ENCODE measurements at places on chromosomes 6 and 20.
A peak's percentile ranks its signal among the peaks of the same experiment; 100 is the strongest.

DNA sequence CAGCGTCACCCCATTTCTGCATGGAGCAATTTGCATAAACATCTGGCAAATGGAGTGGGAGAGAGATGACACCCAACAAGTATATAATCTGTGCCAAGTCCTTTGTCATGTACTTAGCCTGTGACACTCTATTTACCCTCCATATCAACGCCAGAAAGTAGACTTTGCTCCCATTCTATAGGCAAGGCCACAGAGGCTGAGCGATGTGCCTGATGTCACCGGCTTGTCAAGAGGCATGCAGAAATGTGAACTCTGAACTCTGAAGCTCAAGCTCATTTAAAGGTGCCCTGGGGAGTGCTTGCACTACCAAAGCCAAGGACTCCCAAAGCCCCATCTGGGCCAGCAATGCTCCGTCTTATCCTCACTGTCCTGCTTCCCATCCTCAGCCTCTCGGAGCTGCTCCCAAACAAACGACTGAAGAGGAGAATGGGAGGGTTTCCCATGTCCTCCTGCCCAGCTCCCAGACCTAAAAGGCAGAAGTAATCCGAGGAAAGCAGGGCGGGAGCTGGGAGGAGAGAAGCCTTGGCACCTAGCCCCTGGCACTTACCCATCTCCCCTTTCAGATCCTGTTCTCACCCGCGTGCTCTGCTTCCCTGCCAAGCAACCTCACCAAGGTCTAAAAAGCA lies 9.2 kb downstream of the CPNE5 start:
- peak; percentile 66 for DNase-seq

GRCh38 chr6:167988945-167989841 lies 8.3 kb upstream of the KIF25 start:
- DNase-seq = peak; percentile 74

- DNase-seq = no peak
Measured at GRCh38 chr6:28303570-28303969, 22.2 kb downstream of the PGBD1 start.

DNA sequence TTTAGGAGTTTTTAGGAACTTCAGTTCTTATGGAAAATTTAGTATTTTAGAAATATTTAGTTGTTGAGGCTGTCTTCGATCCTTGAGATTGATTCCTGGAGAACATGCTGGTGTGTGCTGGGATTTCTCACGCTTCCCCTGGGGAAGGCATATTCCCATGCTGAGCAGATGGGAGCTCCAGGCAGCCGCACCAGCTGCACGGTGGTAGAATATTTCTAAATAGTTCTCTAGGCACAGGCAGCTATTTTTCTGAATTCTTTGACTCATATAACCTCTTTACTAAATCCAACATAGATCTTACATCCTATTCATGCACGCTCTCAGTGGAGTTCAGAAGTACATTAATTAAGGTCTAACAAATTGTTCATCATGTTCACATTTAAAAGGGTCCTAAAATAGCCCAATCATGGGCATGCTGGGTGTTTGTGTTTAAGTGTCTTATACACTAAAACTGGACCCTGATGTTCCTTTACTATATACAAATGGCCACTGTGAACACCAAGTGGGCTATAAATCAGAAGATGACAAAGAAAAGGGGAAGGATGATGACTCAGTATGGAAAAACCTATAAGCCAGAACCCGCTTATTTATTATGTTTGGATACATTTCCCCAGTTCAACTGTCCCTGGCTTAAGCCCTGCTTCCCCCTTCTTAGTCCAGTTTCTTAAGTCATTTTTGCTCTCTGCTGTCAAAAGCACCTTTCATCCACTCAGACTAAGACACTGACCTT lies 138.5 kb downstream of the UST start:
- no peak for DNase-seq

GRCh38 chr6:79468116-79468515 lies 69.1 kb downstream of the LCA5 start:
- DNase-seq = no peak

DNA sequence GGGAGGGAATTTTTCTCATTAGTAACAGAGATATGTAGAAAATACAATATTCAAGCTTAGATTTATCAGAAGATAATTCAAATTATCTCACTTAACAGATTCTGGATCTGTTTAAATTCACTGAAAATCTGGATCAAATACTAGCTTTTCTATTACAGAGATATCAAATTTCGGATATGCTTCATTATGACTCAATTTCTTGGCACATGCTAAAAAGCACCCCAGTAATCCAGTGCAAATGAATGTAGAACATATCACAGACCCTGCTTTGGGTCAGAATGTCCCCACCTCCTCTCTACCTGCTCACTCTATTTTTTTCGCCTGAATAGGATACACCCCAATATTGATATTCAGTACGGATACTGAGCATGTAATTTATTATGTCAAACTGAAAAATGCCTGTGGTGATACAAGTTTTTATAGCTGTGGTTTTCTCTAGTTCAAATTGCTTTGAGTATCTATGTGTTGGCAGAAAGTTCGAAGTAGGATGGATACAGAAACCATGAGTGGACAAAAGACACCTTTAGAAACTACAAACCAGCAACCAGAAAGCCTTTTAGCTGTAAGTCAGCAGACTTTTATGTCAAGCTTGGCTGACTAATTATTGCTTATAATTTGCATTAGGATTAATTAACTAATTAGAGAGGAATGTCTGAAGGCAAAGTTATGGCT lies 290.0 kb downstream of the TFAP2B start:
- DNase-seq = no peak
